NCI-H460 (cell line): ENCODE measurements at places on chromosomes 4 and X.

DNA sequence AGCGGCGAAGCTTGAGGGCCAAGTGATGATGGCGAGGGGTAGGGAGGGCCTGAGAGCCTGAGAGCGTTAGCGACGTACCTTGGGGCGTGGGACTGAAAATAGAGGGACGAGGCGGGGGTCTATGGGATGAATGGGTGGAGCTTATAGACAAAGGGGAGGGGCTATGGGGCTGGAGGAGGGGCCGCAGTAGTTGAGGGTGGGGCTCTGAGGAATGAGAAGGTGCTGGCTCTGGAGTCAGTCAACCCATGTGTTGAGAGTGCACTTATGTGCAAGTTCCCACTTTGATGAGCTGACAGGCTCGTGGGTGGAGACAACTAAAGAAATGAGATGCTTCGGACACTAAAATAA is 488 bp downstream of the TBC1D25 start:
- DNase-seq: no peak

- DNase-seq: no peak
Measured at GRCh38 chrX:133177202-133177601, 41.0 kb downstream of the TFDP3 start.

- DNase-seq: no peak
Measured at GRCh38 chr4:124738994-124739393, 26.5 kb upstream of the ANKRD50 start.

- DNase-seq: no peak
Measured at GRCh38 chr4:186936496-186937375, 213.1 kb upstream of the FAT1 start.

DNA sequence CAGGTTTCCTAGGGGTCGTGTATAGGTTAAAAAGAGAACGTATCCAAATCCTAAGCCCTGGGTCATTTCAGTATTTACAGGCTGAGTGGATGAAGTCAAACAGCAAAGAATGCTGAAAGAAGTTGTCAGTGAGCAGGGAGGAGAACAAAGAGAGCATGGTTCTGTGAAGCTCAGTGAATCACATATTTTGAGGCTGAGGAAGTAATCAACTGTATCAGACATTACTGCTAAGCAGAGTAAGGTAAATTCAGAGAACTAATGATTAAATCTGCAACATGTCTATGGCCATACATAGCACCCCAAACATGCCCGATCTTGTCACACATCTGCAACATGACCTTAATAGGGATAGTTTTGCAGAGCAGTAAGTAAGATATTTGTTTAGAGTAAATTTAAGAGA is 1130.3 kb downstream of the RAPGEF2 start:
- no peak for DNase-seq

GRCh38 chr4:154335588-154335987 is 156.0 kb downstream of the DCHS2 start:
- no peak for DNase-seq

DNA sequence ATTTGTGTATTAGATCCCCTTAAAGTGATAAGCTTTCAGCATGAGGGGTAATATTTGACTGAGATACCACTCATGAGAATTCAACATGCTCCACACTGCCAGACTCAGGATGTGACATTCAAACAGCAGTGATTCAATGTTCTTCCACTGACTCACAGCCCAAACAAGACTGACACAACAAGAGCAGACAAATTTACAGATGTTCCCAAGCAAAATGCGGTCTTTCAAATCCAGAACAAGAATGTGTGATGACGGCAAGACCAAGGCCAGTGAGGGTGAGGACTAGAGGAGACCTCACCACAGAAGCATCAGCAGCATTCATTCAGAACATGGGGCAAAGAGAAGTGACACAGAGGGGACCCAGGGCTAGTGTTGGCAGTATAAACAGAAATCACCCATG is 99.3 kb upstream of the GRIA3 start:
- no peak for DNase-seq

DNA sequence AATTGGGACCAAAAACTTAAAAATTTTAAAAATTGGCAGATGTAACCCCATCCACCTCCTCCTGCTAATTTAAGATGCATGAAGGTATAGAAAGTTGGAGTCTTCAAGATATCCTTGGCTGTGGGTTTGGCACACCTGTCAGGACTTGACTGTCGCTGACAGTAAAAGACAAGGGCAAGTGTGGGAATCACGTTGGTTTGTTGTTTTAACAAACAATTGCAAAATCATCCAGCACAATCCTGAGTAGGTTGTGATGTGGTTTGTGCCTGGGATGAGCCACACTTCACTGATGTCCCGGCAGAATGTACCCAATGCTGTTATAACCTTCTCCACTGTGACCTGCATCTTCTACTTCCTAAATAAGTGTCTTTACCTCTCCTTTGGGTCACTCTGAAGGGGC is 24.0 kb downstream of the HOPX start:
- no peak for DNase-seq

DNA sequence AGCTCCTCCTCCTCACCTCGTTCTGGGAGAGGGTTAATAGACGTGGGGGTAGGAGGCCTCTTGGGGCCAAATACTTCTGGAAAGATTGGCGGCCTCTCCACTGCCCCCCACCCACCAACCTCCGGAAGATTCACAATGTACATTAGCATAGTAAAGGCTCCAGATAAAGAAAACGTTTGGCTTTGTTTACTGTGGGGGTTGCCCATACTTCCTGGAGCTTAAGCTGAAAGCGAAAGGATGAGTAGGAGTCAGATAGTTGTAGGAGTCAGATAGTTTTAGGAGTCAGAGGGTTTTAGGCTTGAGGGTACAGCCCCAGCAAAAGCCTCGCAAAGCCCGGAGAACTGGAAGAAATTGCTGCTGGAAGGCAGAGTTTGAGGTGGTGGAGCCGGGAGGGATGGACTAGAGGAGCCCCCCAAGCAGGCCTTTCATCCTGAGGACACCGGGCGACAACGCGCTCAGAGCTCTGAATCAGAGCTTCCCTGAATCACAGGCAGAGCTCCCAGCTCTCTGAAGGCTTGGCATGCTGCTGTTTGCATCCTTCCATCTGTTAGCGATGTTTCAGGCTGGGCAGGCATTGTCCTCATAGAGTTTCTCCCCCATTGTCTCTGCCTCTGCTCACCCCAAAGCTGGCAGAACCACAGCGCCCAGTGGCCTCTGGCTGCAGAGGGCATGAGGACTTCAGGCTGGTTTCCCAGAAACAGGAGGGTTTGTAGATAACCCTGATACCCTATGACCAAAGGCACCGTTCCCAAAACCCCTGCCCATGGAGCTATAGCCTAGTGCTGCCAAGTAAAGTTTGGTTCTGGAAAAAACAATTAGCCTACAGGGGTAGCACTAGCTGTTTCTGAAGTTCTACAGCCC is 280.7 kb downstream of the BCOR start:
- no peak for DNase-seq

- DNase-seq: no peak
Measured at GRCh38 chrX:119062750-119063374, 9.9 kb upstream of the CT47C1 start.

DNA sequence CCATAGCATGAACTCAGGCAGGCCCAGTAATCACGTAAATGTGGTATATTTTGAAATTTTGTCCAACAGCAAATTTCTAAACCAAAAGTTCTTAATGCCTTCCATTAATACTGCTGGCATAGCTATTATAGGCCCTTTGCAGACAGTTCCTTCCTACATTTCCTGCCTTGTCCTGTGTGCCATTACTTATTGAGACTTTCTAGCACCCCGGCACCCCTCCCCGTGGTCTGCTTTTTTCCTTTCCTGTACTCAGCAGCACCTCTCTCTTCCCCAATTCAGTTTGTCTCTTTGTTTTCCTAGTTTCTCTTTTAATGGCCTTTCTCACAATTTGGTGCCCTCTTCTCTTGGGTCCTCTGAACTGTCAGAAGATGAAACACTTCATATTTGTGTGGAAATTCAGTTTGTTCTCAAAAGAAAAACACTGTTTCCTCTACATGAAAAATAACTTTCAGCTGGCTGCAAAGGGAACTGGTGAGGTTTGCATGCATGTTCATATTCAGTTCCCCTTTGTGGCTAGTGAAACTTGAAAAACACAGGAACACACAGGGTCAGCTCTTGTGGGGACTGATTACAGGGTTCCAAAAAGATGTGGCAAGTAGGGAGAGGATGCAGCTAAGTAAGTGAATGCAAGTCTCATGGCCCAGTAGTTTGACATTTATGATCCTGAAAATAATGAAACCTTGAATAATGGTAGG is 17.1 kb downstream of the GPR34 start:
- no peak for DNase-seq

DNA sequence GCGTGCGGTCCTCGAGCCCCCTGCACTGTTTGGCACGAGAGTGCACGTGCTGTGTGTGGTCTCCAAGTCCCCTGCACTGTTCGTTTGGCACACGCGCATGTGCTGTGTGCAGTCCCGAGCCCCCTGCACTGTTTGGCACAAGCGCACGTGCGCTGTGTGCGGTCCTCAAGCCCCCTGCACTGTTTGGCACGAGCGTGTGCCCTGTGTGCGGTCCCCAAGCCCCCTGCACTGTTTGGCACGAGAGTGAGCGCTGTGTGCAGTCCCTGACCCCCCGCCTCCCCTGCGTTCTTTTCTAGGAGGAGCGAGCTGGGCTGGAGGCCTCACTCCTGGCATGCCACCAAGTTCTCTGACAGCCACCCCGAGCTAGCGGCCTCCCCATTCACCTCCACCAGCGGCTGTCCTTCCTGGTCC is 76.5 kb upstream of the CLDN34 start:
- no peak for DNase-seq

- DNase-seq: peak; percentile 47
Measured at GRCh38 chr4:26061248-26061986, 147.4 kb downstream of the SMIM20 start.

- no peak for DNase-seq
Measured at GRCh38 chr4:53914313-53915016, 149.9 kb downstream of the CHIC2 start.

- peak; percentile 24 for DNase-seq
Measured at GRCh38 chr4:185534866-185535611, at the start of gene PDLIM3. Gene PDLIM3, minus strand, starts transcription at chr4:185535507. Its CDS starts 73 bp downstream, at chr4:185535434.
